ENCODE measurements at places on chromosomes 7 and 10.
A peak's percentile ranks its signal among the peaks of the same experiment; 100 is the strongest.

GRCh38 chr10:60410970-60411369, 21.3 kb upstream of the ANK3 start:
- H3K27me3 ChIP-seq: peaks cover 2% of the 10 kb centered on the region
- DNase-seq: no peak
- H3K36me3 ChIP-seq: no peaks in the 10 kb centered on the region
- no peak overlapping the region for H3K27ac ChIP-seq
- H3K4me1 ChIP-seq: no peaks in the 10 kb centered on the region
- H3K4me3 ChIP-seq: no peak overlapping the region

GRCh38 chr10:34407324-34407805, 407.7 kb downstream of the PARD3 start:
- no peak overlapping the region for H3K4me3 ChIP-seq
- no peaks in the 10 kb centered on the region for H3K27me3 ChIP-seq
- H3K27ac ChIP-seq: no peak overlapping the region
- no peaks in the 10 kb centered on the region for H3K4me1 ChIP-seq
- no peaks in the 10 kb centered on the region for H3K36me3 ChIP-seq

DNA sequence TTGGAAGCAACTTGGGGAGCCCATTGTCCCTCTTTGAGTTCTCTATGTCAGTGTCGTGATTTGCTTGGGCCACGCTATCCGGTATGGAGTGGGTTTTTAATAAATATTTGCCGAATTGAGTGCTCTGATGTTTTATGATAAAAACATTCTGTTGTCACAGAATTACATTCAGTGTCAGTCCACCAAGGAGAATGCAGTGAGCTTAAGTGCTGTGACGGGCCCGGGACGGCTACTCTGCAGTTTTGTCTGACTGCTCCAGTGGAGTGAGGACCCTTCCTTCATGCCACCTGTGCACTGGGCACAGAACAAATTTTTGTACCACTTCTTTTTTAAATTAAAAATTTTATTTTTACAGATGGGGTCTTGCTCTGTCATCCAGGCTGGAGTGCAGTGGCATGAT, 76.0 kb downstream of the CARD11 start:
- H3K27me3 ChIP-seq: no peaks in the 10 kb centered on the region
- H3K36me3 ChIP-seq: peaks cover 37% of the 10 kb centered on the region
- DNase-seq: no peak

DNA sequence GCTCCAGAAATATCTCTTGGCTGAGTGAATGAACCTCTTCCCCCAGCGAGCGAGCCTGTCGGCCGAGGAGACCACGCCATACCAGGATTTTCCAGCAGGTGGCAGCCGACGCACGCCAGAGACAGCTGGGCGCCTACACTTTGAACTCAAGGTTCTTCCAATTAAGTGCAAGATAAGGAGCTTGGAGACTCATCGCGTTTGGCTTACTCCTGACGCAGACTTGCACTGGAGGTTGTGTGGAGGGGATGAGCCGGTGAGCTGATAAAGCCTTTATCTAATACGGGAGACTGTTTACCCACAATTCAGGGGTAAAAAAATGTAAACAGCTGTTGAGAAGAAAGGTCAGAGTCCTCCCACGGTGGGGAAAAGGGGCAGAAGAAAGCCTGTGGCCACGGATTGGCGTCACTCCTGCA, 45.9 kb upstream of the EMX2 start:
- no peak overlapping the region for H3K27ac ChIP-seq
- H3K4me3 ChIP-seq: no peak overlapping the region
- DNase-seq: peak; percentile 72

- DNase-seq: no peak
- H3K27me3 ChIP-seq: no peaks in the 10 kb centered on the region
- no peaks in the 10 kb centered on the region for H3K4me1 ChIP-seq
Observed at GRCh38 chr10:25501912-25502311, 327.1 kb downstream of the GPR158 start.

DNA sequence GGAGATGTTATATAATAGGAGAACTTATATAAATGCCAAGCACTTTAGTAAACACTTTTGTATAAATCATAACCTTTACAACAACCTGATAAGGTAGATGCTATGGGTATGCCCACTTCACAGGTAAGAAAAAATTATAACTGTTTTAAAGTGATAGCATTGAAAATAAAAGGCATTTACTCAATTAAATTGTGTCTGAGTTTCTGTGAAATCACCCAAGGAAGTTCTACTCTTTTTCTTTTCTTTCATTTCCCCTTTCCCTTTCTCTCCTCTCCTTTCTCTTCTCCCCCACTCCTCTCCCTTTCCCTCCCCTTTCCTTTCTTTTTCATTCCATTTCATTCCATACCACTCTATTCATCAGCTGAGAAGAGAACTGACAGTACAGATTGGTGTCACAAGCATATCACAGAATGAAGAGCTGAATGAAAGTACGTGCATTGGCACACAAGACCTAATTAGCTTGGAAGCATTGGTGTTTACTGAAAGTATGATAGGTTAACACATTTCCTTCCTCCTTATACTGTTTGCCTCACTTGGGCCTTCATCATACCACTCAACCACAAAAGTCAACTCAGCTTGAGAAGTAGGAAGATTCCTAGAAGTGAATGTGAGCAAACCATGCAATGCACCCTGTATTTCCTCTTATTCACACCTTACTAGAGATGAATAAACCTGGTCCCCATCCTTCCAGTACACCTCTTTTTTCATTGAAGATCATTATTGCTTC, 117.9 kb upstream of the AGR3 start:
- peak overlapping the region; percentile 13 for H3K27ac ChIP-seq
- H3K36me3 ChIP-seq: no peaks in the 10 kb centered on the region
- peaks cover 11% of the 10 kb centered on the region for H3K4me1 ChIP-seq
- no peaks in the 10 kb centered on the region for H3K27me3 ChIP-seq
- DNase-seq: no peak

DNA sequence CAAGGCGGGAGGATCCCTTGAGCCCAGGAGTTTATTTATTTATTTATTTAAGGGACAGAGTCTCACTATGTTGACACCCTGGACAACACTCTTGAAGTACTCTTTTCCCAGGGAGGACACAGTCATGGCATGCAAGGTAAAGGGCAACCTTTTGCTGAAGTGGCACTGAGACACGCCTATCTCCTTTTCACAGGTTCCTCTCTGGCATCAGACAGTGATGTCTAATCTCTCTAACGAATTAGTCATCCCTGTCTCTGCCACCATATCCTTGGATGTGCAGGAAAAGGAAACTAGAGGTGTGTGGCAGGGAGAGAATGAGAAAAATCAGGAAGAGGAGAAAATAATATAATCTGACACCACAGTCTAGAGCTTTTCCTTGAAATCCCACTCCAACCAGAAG, 19.5 kb downstream of the CPVL start:
- peaks cover 6% of the 10 kb centered on the region for H3K27me3 ChIP-seq
- DNase-seq: no peak
- no peak overlapping the region for H3K27ac ChIP-seq
- H3K4me1 ChIP-seq: no peaks in the 10 kb centered on the region

- no peak overlapping the region for H3K4me3 ChIP-seq
- peaks cover 7% of the 10 kb centered on the region for H3K27me3 ChIP-seq
- no peak for DNase-seq
- H3K27ac ChIP-seq: no peak overlapping the region
- H3K4me1 ChIP-seq: no peaks in the 10 kb centered on the region
Observed at GRCh38 chr7:64180989-64181388, 26.0 kb upstream of the ZNF735 start.

DNA sequence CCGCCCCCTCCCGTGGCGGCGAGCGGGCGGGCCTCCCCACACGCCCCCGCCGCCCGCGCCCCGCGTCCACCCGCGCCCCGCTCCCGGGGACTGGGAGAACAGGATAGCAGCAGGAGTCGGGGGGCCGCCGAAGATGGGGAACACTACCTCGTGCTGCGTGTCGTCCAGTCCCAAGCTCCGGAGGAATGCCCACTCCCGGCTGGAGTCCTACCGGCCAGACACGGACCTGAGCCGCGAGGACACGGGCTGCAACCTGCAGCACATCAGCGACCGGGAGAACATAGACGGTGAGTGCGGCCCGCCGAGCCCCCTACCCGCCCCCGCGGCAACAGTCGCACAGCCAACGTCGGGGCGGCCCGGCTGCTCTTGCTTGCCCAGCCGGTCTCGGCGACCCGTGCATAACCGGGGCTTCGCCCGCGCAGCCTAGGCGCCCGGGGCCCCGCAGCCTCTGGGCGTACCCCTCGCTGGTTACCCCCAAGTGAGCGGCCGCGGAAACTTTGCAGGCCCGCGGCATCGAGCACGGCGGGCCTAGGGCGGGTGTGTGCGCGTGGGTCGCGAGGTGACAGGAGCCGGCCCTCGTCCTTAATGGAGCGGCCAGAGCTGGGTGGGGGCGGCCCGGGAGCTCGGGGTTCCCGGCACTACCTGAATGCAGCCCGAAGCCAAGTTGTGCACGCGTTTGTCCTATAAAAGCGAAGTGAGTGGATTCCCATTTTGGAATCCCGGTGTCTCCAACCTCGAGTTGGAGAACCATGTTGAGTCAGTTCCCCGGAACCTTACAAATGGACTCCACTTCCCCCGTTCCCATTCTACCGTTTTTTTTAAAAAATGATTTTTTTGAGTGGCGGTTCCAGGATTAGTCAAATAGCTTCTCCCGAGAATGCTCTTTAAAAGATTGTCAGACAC, 863 bp downstream of the CCNY start:
- DNase-seq: peak; percentile 56
- peaks cover 77% of the 10 kb centered on the region for H3K4me1 ChIP-seq
- H3K27ac ChIP-seq: peak overlapping the region; percentile 73
- H3K36me3 ChIP-seq: peaks cover 7% of the 10 kb centered on the region
- peak overlapping the region; percentile 83 for H3K4me3 ChIP-seq

DNA sequence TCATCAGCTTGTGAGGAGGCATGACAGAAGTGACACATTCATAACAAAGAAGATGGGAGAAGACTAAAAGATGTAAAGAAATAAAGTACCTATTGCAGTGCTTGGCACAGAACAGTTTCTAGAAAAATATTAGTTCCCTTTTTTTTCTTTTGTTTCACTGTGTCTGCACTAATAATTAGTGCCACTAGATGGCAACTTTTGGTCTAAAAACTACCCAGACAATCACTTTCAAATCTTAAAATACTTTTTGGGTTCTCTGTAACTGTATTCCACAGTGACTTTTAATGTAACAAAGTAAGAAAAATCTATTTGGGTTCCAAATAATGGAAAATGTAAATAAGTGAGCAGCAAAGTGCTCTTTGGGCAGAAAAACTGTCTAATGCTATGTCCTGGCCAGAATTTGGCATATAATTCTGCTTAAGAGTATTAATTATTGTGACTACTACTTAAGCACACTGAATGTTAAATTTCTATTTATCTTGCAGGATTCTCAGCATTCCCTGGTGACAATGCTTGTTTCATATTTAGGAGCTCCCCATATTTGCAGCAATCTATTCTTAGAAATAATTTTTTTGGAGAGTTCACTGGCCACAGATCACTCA, 134.8 kb upstream of the KIF5B start:
- H3K4me1 ChIP-seq: peaks cover 5% of the 10 kb centered on the region
- no peak for DNase-seq
- no peak overlapping the region for H3K27ac ChIP-seq
- no peaks in the 10 kb centered on the region for H3K27me3 ChIP-seq

DNA sequence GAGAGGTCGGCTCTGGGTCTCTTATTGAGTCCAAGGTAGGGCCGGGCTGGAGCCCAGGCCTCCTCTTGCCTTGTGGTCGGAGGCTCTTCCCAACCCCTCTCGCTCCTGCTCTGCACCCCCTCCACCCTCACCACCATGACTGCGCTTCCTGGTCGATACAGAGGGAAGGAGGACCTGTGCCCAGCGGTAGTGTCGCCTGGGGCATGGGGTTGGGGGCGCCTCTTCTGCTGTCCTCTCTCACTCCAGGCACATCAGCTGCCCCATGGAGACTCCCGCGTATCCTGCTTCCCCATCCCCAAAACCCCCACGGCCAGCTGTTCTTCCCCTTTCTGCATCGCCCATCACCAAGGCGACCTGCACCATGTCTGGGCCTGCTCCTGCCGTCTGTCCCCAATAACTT, 44.4 kb downstream of the TMEM270 start:
- H3K4me3 ChIP-seq: no peak overlapping the region
- no peaks in the 10 kb centered on the region for H3K36me3 ChIP-seq
- DNase-seq: no peak
- H3K27ac ChIP-seq: no peak overlapping the region

- H3K27ac ChIP-seq: no peak overlapping the region
- no peak overlapping the region for H3K4me3 ChIP-seq
- peaks cover 3% of the 10 kb centered on the region for H3K36me3 ChIP-seq
- no peaks in the 10 kb centered on the region for H3K27me3 ChIP-seq
- no peak for DNase-seq
Observed at GRCh38 chr7:105685161-105685560, 103.9 kb upstream of the EFCAB10 start.

GRCh38 chr7:2357165-2357564, 2.5 kb downstream of the EIF3B start:
- peak overlapping the region; percentile 87 for H3K4me3 ChIP-seq
- H3K27me3 ChIP-seq: peaks cover 3% of the 10 kb centered on the region
- H3K36me3 ChIP-seq: peaks cover 53% of the 10 kb centered on the region
- no peak for DNase-seq
- H3K4me1 ChIP-seq: peaks cover 58% of the 10 kb centered on the region

Data from activated naive CD8-positive, alpha-beta T cell treated with anti-CD3 and anti-CD28 coated beads, Interleukin-2, amount 50 U/mL, for 24 hours (primary cell).